Activated T-cell treated with anti-CD3 and anti-CD28 coated beads for 4 hours (primary cell): ENCODE measurements at places on chromosomes 12 and 14.

DNA sequence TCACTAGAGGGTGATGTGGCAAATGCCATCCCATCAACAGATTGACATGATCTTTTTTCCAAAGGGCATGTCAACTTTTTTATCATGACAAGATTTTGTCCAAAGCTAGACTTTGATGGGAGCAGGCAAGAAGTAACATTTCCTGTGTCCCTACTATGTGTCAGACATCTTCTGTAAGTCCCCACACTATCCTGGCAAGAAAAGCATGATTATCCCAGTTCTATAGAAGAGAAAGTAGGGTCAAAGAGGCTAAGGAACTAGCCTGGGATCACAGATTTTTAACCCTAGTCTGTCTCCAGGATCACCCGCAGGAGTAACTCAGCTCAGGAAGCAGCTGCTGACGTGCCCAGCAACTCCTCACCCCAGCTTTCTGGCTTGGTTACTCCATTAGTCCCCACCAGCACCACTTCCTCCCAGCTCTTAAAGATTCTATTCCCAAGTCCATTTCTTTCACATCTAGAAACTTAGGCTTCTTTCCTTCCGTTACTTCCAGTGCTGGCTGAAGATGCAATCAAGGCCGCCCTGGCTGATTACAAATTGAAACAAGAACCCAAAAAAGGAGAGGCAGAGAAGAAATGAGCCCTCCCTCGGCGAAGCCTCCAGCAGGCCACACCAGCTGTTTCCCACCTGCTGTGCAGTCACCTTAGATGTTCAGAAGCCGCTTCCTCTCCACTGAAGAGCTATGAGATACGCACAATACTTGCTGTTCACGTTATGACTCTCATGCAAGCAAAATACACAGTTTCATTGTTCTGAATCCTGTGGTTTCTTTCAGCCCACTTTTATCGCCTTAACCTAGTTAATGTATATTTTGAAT lies 6.2 kb downstream of the ISCU start:
- peak; percentile 31 for DNase-seq

GRCh38 chr12:3446653-3447270 lies 44.2 kb upstream of the PRMT8 start:
- DNase-seq, result no peak

DNA sequence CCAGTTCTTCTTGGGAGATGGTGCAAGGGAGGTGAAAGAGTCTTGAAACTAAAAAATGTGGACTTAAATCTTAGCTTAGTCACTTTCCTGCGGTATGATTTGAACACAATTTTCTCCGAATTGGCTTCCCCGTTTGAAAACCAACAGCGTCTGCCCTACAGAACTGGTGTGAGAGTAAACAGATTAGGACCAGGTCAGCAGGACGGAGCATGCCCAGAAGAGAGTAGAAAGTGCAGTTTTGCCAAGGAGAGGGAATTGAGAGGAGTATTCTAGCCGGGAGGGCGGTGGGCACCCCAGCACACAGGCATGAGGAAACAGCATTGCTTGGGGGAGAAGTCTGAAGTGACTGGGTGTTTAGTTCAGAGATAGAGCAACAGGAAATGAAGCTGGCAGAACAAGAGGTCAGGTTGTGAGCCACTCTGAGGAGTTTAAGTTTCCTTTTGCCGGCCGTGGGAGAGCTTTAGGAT lies 927.1 kb downstream of the VRK1 start:
- DNase-seq, result no peak

GRCh38 chr12:12716793-12717585 lies at the start of gene CDKN1B:
Gene CDKN1B (plus strand): TSS chr12:12717368. CDS start chr12:12717840, 472 bp downstream.
- peak; percentile 68 for DNase-seq

DNA sequence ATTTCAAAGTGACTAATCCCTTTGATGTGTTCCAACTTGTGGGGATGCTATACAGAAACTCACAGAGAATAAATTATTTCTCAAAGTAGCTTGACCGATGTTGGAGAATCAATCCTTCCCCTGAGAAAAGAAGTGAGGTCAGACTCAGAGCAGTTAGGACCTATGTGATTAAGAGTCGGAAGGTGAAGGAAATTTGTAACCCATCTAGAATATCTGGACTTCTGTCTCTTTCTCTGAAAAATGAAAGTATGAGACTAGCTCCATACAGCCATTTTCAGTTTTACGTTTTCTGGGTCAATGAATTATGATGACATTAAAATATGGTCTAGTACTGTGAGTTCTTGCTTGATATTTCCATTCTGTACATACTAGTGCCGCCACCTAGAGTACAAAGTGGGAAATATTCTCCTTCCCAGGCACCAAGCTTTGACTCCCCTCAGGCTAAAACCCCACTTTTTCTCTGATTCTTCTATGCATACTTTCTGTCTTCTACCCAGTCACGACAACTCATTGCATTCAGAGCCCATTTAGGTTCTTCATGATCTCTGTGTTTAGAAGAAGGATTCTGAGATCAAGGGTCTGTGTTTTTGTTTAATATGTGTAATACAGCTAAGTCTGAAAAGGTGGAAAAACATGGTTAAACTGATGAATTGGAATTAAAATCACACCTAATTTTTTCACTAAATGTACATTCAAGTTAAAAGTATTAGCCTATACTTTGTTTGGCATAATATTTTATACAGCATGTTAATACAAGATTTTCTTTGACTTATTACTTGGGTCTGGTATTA lies 6.9 kb upstream of the NTS start:
- no peak for DNase-seq

GRCh38 chr12:4331842-4332241 lies 10.8 kb downstream of the TIGAR start:
- no peak for DNase-seq

DNA sequence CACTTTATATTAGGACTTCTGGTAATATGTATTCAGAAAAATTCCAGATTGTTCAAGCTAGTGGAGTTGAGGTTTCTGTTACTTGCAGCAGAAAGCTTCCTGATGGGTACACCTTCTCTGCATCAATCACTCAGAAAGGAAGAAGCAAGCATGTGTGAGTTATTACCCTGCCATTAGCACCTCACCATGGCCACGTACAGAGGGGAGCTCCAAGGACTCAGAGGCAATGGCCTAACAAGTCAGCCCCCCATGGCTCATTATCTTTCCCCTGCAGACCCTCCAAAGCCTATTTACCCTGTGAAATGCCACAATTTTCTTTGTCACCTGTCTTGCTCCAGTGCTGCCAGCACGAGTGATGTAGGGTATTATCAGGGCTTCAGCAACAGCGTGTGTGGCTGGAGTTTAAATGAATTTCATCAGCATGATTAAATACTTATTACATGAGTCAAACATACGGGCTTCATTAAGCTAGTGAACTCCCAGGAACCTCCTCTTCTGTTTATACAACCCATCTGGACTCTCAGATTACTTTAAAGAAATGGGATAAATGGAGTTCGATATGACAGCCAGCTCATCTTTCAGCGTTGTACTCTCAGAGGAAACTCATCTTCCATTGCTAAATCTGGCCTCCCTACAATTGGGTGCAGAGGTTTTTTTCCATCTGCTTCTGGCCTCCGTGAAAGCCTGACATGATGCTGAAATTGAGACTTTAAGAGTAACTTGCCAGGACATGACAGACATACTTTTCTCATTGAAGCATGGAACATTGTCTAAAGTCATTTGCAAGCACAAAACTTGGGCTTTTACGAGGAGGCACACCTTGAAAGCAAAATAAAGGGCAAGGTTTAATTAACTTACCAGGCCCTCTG lies 135.9 kb downstream of the TMEM30B start:
- DNase-seq, result no peak

GRCh38 chr14:67863223-67863622 lies 43.6 kb downstream of the RAD51B start:
- no peak for DNase-seq

DNA sequence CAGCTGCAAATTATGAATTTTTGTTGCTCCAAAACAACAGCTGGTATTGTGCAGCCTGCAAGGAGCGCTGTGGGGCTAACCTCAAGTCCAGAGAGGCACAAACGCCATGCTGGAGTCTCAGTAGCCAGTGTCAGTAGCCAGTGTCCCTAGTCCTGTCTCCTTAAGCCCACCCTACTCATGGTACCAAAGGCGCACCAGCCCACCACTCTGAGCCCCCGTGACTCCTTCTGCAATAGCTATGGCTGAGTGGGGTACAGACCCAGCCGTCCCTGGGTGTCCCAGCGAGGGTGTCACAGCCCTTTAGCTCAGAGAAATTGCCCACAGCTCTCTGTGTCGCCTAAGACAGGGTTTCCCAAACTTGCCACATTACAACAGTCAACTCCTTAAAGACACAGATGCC lies 65.2 kb downstream of the ARL6IP4 start:
- no peak for DNase-seq

DNA sequence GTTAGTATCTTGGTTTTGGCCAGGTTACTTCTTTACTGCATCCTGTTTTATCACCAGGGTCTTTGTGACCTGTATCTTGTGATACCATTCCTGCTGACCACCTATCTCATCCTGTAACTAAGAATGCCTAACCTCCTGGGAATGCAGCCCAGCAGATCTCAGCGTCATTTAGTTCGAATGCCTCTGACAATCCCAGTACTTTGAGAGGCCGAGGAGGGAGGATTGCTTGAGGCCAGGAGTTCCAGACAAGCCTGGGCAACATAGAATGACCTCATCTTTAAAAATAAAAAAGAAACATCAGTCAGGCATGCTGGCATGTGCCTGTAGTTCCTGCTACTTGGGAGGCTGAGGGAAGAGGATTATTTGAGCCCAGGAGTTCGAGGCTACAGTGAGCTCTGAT lies 206.5 kb downstream of the SUDS3 start:
- no peak for DNase-seq

GRCh38 chr14:56751471-56751870 lies 58.8 kb downstream of the OTX2 start:
- no peak for DNase-seq

DNA sequence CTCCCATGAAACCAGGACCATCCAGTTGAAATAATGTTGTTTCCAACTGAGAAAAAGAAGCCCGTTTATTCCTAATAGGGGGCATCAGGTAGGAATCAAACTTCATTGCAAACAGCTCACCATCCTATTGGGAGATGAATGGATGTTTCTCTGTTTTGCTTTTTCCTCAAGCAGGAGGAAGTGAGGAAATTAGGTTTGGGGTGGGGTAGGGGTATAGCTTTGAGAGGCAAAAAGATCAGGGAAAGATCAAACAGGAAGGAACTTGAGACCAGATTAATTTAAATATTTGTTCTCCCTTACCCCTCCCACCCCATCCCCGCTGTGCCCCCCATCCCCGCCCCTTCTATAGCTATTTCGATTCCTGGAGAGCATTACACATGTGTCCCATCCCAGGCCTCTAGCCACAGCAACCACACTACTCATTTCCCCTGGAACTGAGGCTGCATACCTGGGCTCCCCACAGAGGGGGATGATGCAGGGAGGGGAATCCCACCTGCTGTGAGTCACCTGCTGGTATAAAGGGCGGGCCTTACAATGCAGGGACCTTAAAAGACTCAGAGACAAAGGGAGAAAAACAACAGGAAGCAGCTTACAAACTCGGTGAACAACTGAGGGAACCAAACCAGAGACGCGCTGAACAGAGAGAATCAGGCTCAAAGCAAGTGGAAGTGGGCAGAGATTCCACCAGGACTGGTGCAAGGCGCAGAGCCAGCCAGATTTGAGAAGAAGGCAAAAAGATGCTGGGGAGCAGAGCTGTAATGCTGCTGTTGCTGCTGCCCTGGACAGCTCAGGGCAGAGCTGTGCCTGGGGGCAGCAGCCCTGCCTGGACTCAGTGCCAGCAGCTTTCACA lies at the start of gene IL23A:
IL23A (plus strand) TSS at position 577 of the 850 bp plus-strand sequence; CDS start at position 738, 161 bp downstream.
- DNase-seq, result peak; percentile 80

- DNase-seq, result no peak
These were observed 97.3 kb downstream of the KCNK10 start for GRCh38 chr14:88225721-88226120.

DNA sequence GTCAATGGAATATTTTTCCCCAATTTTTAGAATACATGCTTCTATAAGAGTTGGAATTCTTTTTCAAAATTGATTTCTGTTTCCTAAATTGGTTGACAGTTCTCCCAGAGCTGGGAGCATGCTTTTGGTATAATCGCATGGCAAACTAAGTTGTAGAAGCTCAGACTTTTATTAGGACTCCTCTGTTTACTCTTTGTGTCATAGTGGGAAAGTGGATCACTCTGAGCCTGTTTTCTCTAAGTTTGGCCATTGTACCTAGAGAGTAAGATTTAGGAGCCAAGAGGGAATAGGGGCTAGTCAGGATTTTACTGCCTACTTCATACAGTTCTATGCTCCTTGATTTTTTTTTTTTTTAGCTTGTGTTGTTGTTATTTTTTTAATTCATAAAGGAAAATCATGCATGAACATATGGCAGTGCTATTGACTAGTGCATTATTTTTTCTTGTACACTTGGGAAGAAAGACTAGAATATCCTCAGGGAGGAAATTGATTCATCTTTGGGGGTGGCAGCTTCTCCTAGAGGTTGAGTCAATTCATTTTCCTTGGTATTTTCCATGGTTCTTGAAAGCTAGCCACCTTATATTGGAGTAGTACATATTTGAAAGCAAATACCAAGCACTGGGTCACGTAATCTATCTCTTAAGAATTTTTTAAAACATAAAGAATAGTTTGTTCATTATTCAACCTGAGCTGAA lies 77.7 kb upstream of the TRAF3 start:
- DNase-seq, result no peak

DNA sequence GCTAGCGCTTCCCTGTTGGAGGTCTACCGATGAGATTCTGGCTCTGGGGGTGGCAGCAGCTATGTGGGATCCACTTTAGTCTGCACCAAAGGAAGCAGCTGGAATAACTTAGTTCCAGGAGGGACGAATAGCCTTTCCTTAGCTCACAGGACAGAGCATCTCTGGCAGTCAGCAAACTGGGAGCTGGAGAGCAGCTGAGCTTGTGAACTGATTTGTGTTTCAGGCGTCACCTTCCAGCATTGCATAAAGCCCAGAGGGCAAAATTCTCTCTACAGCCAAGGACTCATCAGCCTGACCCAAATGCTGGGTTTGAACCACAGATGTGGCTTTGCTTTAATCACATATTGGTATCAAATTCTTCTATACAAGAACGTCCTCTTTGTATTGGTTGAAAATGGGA lies 81.9 kb upstream of the PELI2 start:
- DNase-seq, result no peak

DNA sequence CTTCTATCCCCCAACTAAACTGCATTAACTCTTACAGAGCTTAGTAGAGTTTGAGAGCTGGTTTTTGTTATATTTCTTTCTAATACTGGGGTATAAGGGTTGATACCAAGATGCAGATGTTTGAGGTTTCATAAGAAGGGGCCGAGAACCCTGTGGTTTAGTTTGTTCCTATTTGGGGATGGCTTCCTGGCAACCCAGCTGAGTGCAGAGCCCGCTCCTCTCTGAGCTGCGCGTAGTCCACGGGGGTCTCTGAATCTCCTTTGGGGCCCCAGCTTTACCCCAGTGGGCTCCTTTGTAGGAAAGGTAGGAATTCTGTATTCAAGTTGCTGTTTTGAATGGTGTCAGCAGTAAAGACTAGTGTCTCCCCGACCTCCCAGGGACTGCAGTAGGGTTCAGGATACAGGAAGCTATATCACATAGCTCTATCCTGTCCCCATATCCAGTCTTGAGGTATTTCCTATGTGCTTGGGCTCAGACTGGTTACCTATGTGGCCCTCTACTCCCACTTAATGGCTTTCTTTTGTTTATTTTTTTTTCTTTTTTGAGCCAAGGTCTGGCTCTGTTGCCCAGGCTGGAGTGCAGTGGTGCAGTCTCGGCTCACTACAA lies 25.4 kb downstream of the PLXNC1 start:
- no peak for DNase-seq
